ENCODE measurements at places on chromosomes 7 and 10. TPM values are rescaled to one million over a fixed set of nuclear protein-coding genes. Genes with fewer than 3 reads are reported as not detected.

The SPAG6 gene
- not detected for total RNA-seq

The CLRN3 gene
- total RNA-seq, result not detected

DNA sequence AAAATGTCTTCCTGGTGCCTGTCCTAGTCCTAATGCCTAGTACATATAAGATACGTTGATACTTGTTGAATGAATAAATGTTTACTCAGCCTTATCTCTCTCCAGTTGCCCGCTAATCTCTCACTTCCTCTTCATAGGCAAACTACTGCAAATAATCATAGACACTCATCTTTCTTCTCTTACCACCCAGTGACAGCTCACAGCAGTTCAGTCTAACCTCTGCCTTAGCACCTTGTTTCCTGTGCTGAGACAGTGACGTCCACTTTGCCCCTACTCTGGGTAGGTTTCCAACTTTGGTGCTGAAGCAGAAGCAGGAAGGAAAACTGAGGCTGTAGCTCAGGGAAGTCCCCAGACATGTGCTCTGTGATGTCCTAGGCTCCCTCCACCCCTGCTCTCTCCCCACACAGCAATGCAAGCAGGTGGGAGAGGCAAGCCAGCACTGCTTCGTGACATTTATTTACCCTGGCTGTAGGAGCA lies 45.5 kb upstream of the RHOBTB1 start:
- no peak for DNase-seq

- no peak for DNase-seq
Observed at GRCh38 chr7:122844191-122844988, 41.9 kb downstream of the CADPS2 start.

The CPN1 gene
- not detected for total RNA-seq

GRCh38 chr10:93204494-93205485 lies 131.1 kb downstream of the CYP26A1 start:
- no peak for DNase-seq

GRCh38 chr7:42014625-42015618 lies 222.1 kb downstream of the GLI3 start:
- DNase-seq, result peak; percentile 46

GRCh38 chr10:31404640-31405039 lies 85.6 kb downstream of the ZEB1 start:
- no peak for DNase-seq

DNA sequence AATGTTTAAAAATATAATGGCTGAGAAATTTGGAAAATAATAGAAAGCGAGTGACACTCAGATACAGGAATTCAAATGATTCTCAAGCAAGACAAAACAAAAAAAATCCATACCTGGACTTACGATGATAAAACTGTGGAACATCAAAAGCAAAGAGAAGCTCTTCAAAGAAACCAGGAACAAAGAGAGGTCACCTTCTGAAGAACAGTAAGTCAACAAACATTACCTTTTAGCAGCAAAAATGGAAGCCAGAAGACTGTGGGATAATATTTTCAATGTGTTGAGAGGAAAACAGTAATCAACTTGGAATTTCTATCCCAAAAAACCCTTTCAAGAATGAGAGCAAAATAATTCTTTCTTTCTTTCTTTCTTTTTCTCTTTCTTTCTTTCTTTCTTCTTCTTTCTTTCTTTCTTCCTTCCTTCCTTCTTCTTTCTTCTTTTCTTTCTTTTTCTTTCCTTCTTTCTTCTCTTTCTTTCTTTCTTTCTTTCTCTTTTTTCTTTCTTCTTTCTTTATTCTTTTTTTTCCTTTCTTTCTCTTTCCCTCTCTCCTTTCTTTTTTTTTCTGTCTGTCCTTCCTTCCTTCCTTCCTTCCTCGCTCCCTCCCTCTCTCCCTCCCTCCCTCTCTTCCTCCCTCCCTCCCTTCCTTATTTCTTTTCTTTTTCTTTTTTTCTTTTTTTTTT lies 1.8 kb upstream of the CPA5 start:
- no peak for DNase-seq

DNA sequence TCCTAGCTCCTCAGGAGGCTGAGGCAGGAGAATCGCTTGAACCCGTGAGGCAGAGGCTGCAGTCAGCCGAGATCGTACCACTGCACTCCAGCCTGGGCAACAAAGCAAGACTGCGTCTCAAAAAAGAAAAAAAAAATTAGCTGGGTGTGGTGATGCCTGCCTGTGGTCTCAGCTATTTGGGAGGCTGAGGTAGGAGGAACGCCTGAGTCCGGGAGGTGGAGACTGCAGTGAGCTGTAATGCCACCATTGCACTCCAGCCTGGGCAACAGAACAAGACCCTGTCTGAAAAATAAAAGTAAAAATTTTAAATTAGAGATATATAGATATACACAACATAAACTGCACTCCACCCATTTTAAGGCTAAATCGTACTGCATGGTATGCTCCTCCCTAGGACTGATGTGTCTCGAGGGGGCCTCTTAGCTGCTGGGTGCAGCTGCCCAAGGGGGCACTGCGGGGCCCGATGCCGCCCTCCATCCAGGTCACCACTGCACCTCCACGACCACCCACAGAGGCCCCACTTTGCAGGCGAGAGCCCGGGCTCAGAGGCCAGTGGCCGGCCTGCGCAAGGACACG lies 40.9 kb upstream of the FOXK1 start:
- no peak for DNase-seq

DNA sequence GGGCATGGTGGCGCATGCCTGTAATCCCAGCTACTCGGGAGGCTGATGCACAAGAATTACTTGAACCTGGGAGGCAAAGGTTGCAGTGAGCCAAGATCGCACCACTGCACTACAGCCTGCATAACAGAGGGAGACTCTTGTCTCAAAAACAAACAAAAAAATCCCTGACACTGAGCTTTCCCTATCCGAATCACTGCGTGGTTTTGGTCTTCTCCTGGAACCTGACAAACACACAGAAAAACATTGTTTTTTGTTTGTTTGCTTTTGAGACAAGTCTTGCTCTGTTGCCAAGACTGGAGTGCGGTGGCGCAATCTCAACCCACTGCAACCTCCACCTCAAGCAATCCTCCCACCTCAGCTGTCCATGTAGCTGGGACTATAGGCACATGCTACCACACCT lies 50.4 kb upstream of the PTPRN2 start:
- DNase-seq, result no peak

GRCh38 chr10:22624287-22624738 lies 90.1 kb downstream of the PIP4K2A start:
- no peak for DNase-seq

DNA sequence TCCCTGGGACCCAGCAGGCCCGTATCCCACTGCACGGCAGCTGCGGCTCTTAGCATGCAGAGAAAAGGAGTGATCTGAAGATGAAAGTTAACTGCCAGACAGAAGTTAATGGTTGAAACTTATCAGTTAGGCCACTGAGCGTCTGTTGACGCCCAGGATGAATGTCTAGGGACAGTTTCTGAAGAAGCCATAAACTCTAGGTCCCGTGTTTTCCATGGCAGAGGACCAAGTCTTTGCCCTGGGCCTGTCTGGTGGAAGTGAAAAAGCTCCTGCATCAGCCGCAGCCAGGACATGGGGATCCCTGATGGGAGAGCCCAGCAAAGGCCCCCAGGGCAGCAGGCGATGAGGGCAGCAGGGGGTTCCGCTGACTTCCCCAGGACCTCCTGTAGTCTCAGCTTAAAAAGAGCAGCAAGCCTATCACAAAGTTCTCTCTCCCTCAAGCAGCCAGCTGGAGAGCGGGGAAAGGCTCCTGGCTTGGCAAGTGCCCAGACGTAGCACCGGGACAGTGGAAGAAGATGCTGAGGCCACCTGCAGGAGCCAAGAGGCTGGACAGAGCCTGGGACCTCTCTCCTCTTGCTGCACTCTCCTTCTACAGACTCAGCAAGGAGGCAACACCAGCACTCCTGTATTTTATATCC lies 79.6 kb downstream of the TNS3 start:
- no peak for DNase-seq

GRCh38 chr7:84746353-84746752 lies 440.5 kb downstream of the SEMA3D start:
- DNase-seq, result no peak

GRCh38 chr7:151008511-151009323 lies 15.6 kb downstream of the ATG9B start:
- peak; percentile 94 for DNase-seq

The ITPRID1 gene
- not detected for total RNA-seq

The FAM131B gene
- total RNA-seq, result 0.51 TPM

The ATP6V0A4 gene
- total RNA-seq, result not detected

The HOXA9 gene
- not detected for total RNA-seq

GRCh38 chr10:49568235-49568634 lies 29.3 kb upstream of the ERCC6 start:
- no peak for DNase-seq

DNA sequence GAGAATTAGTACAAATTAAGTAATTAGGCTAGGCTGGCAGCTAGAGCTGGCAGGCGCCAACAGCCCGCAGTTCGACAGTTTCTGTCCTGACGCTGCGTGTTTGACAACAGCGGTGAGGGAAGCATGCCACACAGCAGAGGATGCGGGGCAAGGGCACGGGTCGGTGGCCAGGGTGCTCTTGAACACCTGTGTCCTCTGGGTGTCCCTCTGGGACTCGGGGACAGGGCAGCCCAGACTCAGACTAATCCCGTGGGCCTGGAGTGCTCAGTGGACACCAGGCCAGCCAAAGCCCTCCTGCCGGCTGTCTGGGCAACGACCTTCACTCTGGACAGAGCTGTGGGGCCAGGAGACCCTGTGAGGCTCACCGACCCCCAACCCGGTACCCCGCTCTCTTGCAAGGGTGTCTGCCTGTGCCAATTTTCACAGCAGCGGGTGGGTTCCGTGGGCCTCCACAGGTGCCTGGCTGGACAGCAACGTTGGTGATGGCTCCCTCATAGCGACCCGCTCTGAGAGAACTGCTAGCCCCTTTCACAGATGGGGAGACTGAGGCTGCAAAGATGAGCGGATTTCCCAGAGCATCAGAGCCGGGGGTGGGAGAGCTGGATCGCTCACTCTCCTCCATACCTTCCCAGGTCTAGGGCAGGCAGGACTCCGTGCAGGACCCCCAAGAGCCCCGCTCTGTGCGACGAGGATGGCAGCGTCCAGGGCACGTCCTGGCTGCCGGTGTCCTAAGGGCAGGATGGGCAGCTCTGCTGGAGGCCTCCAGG lies 48.5 kb downstream of the FOXL3 start:
- peak; percentile 12 for DNase-seq

DNA sequence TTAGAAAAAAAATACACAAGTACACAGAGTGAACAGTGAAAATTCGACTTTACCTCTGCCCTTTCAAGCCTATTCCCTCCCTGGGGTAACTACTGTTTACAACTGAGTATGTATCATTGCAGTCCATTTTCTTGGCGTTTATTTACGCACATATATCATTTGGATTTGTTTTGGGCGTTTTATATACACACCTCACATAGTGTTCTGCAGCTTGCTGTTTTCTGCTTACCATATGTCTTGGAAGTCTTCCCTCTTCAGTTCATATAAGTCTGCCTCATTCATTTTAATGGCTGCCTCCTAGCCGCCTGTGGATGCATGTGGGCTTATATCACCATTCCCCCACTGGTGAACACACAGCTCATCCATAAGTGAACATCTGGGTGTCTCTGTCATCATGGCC lies 41.6 kb upstream of the COL13A1 start:
- DNase-seq, result no peak
